ENCODE measurements at places on chromosomes 1 and 21. TPM values are rescaled to one million over a fixed set of nuclear protein-coding genes. Genes with fewer than 3 reads are reported as not detected.

The TINAGL1 gene
- 354 TPM for polyA plus RNA-seq

The ALG14 gene
- 1.8 TPM for polyA plus RNA-seq

DNA sequence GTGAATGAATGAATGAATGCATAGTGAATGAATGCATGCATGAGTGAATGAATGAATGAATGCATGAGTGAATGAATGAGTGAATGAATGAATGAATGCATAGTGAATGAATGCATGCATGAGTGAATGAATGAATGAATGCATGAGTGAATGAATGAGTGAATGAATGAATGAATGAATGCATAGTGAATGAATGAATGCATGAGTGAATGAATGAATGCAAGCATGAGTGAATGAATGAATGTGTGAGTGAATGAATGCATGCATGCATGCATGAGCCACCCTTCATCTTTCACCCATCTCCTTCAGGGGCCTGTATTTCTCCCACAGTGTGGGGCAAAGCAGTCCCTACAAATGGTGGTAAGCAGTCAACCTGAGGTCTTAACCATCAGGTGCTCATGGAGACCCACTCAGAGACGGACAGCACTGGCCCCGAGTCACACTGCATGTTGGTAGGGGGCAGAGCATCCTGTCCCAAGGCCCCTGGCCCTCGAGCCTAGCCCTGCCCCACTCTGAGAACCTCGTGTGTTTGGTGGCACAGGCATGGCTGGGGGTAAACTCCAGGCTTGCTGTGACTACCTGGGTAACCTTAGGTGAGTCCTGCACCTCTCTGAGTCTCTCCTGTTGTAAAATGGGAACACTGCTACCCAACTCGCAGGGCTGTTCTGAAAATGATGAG, 28.0 kb upstream of the PAX7 start:
- DNase-seq, result no peak

GRCh38 chr1:225882694-225883615, 775 bp upstream of the TMEM63A start:
- peak; percentile 80 for DNase-seq

DNA sequence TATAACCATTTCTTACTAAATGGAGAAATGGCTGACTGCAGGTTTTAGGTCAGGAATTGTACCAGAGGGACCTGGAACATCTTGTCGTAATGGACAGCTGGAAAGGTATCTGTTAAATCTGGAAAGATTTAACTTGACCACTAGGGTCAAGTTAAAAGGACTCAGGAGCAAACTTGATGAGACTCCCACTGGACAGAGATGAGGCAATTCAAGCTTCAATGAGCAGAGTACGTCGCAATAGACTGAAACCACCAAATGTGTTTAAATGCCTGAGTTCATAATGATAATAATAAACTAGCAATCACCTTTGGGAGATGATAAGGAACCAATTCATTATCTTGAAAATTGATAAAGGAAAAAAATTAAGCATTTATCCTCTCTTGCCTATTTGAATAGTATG, 8.7 kb downstream of the IFNLR1 start:
- DNase-seq, result no peak

DNA sequence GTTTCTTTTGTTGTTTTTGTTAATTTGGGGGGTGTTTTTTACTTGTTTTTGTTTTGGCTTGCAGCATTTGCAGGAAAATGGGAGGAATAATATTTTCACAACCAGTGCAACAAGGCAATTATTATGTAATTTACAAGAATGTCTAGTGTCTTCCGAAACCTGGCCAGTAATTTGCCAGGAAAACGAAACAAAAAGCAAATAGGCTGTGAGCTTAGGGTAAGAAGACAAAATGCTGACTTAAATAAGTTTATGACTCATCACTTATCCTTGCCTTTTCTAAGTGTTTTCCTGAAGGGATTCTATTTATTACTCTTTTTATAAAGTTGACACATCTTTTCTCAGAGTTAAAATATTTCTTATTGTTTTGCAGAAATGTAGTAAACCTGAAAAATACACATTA, 49.8 kb downstream of the KCNT2 start:
- DNase-seq, result no peak

- no peak for DNase-seq
These were observed 17.1 kb downstream of the RPAP2 start for GRCh38 chr1:92315766-92316599.

Data from heart left ventricle (tissue), 16 donors.